Hematopoietic multipotent progenitor cell treated with erythropoietin and hydrocortisone succinate and interleukin-3 and kit ligand, for 15 days (in vitro differentiated cells): ENCODE measurements at places on chromosomes 11 and 22.

DNA sequence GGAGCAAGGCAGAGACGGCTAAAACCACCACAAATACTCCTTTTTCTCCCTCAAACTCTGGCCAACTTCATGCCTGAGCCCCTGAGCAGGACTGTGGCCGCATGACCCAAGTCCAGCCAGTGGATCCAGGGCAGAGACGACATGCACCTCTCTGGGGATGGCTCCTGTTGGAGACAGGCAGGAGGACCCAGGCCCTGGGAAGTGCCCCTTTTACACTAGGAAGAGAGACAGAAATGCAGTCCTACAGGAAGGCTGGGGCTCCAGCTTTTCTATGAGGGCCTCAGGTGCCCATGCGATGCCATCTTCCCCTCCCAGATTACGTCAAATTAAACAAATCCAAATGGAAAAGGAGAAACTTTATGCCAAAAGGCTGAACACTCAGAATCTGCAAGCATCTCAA, 498.0 kb downstream of the BRD1 start:
- DNase-seq: no peak

DNA sequence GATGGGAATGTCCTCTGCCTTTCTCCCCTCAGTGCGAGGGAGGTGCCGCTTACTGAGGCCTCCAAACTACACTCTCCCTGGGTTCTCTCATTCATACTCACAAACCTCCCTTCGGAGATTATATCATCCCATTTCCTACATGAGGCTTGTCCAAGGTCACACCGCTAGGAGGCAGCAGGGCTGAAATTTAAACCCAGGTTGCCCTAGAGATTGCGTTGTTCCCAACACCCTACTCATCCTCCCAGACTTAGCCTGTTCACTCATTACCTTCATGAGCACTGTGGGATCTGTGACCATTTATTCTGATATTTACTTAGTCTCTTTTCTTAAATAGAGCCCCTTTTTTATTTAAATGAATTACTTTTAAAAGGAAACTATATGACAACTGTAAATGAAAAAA, 31.1 kb downstream of the SDHAF2 start:
- no peak for DNase-seq

DNA sequence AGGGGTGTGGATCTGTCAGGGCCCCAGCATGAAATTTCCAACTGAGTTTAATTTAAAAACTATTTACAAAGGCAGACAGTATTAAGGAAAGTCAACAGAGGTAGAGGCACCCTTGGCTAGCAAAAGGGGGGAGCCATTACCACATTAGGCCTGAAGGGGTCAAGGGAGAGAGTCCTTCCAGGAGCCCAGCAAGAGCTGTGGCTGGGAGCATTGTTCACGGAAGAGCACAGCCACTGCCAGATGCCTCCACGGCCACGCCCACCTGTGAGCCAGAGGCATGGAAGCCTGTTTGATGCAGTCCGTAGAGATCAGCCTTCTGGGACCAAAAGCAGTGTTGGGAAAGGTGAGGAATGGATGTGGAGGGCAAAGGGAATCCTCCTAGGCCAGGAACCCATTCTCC, 102.6 kb downstream of the GALNT18 start:
- no peak for DNase-seq

DNA sequence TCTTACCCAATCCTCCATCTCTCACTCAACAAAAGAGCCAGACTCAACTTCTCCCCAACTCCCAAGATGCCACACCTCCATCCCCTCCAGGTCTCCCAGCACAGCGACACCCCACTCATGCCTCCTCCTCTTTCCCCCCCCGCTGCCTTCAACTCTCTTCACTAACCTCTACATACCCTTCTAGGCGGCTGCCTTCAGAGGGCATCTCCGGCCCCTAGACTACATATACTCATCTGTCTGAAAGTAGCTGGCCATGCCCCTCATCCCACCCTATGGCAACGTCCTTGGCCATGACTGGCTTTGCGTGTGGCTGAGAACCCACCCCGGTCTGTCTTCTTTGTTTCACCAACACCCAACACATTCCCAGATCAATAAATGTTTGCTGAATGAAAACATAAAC, 81.7 kb upstream of the TMEM45B start:
- no peak for DNase-seq

- no peak for DNase-seq
These were observed 92.7 kb downstream of the ETS1 start for GRCh38 chr11:128494418-128495332.
